ENCODE measurements at places on chromosomes 12 and 14.

GRCh38 chr12:29743801-29744200 lies 39.9 kb downstream of the TMTC1 start:
- ATAC-seq = no peak

GRCh38 chr14:26855077-26855753 lies 257.4 kb upstream of the NOVA1 start:
- ATAC-seq = peak; percentile 57

DNA sequence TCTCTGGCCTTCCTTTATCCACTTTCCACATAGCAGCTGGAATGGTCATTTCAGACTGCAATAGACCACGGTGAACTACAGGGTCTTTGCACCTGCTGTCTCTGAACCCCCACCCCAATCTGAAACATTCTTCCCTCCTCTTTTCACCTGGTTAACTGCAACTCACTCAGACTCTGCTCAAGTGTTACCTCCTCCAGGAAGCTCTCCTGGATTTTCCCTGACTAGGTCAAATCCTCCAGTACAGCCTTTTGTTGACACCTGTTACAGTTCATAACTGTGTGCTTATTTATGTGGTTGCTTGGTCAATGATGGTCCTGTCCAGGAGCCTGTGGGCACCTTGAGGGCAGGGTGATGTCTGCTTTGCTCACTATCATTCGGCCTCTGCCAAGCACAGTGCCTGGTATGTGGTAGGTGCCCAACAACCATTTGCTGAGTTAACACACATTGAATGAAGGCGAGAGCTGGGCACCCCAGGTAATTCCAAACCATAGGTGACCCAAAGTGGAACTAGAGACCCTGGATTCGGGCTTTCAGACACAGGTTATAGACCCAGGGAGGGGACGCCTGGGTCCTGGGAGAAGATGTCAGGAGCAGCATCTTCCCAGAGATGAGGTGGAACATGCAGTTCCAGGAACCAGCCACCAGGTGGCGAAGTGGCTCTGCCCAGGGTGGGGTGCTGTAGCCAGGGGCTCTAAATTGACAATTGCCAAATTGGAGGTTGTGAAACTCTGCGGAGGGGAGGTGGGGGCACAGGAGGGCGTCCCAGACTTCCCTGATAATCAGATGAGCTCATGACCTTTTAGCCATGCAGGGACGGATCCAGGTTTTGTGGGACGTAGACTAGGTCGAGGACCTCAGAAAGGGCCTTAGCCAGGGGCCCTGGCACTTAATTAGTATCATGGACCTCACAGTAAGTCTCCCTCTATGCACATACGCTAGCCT lies 28.1 kb downstream of the TRPV4 start:
- peak; percentile 71 for ATAC-seq

- ATAC-seq = no peak
Measured at GRCh38 chr12:119666900-119667576, 895 bp upstream of the PRKAB1 start.
